ENCODE measurements at places on chromosomes 7 and 10.
A peak's percentile ranks its signal among the peaks of the same experiment; 100 is the strongest.

GRCh38 chr10:114061789-114062188, 18.1 kb downstream of the ADRB1 start:
- no peak for DNase-seq

GRCh38 chr10:79320820-79321493, 26.3 kb upstream of the PPIF start:
- DNase-seq = no peak

DNA sequence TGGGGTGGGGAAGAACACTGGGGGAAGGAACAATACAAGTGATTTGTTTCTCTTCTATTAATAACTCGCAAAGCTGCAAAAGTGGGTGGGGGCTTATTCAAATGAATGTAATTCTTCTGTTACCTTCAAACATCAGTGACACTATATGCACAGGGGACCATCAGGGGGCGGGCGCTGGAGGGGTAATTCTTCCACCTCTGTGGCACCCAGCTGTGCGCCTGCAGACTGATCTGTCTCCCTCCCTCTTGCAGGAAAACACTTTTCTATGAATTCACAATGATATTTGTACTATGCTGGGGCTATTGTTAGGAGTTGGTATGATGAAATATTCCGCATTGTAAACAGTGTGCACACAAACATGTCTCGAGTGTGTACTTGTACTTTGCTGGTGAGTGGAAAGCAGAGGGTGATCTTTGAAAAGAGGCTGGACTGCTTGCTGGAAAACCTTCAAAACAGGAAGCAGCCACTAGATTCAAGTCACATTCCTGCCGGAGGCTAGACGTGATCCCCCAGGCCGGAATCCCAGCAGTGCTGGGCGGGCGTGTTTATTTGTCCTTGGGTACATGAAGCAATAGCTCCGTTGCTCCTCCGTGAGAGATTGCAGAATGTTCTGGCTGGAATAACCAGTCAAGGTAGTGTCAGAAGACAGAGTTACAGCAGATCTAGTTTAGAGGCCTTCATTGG, 15.8 kb upstream of the BNIP3 start:
- DNase-seq = no peak

- no peak for DNase-seq
Measured at GRCh38 chr7:35658606-35659201, 36.2 kb downstream of the HERPUD2 start.

- DNase-seq = no peak
Measured at GRCh38 chr10:17510242-17510908, 56.0 kb upstream of the ST8SIA6 start.

GRCh38 chr7:18497082-18497481, 1.5 kb downstream of the HDAC9 start:
- no peak for DNase-seq

- DNase-seq = no peak
Measured at GRCh38 chr7:156618078-156618779, 22.3 kb upstream of the RNF32 start.

DNA sequence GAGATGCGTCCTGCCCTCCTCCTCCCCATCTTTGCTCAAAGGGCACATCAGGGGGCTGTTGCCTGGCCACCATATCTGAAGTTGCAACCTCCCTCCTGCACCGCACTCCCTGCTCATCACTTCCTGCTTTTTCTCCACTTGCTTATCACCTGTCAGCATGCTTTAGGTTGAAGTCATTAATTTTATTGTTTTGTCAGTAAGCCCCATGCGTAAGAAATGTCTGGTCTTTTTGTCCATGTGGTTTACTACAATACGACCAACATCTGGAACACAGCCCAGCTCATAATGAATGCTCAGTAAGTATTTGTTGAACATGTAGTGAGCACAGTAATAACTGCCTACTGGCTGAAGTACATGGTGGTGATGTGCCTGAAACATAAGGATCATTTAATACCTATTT, 71.6 kb upstream of the GJD4 start:
- DNase-seq = no peak

- no peak for DNase-seq
Measured at GRCh38 chr7:78363866-78364265, 565.3 kb downstream of the PHTF2 start.

GRCh38 chr10:53624722-53625121, 852.1 kb upstream of the MBL2 start:
- no peak for DNase-seq

DNA sequence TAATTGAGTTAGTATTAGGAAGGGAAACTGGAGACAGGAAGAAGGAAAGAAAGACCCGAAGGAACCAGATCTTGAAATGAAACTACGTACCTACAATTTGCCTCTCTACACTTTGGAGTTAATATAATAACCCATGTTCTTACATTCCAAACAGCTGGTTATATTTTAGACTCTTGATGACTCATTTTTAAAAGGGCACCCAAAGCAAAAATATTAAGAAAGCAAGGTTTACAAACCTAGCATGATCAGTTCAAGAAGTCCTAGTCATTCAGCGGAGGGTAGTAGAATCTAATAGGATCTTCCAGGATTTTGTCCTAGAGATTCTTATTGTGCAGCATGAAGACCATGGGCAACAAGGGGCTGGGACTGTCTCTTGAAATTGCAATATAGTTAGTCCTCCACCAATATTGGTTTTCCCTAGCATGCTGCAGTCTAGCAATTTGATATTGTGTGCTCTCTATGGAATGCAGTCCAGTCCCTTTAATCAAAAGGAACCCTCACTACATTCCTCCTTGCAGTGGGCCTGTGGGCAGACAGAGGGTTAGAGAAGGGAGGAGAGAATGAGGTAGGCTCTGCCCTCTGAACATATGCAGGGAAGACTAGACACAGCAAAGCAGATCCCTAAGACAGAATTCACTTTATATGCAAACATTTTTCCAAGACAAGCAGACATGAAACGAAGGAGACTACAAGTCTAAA, 230.3 kb downstream of the INHBA start:
- DNase-seq = no peak

- DNase-seq = no peak
Measured at GRCh38 chr7:17965603-17966002, 25.3 kb upstream of the SNX13 start.

- no peak for DNase-seq
Measured at GRCh38 chr7:100567751-100568175, 5.9 kb downstream of the SAP25 start.

DNA sequence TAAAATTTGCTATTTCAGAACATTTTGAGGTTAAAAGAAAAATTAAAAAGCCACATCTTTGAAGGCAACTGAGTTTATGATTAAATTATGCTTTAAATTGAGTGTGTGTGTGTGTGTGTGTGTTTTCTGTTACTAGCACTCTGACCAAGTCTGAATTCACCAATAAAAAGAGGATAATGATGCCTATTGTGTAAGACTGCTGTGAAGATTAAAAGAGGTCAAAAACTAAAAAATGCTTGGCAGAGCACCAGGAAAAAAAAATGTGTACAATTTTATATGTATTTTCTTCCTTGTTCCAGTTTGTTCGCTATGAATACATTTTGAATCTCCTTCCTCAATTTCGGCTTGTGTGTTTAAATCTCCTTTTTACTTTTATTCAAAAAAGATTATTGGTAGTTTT, 316.6 kb upstream of the MAGI2 start:
- no peak for DNase-seq

- no peak for DNase-seq
Measured at GRCh38 chr7:102432442-102433218, 745 bp upstream of the ORAI2 start.

GRCh38 chr7:24980534-24981170, 674 bp upstream of the OSBPL3 start:
- no peak for DNase-seq

GRCh38 chr10:2798336-2799022, 268.9 kb upstream of the PFKP start:
- DNase-seq = no peak

GRCh38 chr10:133440633-133441285, 13.0 kb upstream of the SCART1 start:
- DNase-seq = no peak

DNA sequence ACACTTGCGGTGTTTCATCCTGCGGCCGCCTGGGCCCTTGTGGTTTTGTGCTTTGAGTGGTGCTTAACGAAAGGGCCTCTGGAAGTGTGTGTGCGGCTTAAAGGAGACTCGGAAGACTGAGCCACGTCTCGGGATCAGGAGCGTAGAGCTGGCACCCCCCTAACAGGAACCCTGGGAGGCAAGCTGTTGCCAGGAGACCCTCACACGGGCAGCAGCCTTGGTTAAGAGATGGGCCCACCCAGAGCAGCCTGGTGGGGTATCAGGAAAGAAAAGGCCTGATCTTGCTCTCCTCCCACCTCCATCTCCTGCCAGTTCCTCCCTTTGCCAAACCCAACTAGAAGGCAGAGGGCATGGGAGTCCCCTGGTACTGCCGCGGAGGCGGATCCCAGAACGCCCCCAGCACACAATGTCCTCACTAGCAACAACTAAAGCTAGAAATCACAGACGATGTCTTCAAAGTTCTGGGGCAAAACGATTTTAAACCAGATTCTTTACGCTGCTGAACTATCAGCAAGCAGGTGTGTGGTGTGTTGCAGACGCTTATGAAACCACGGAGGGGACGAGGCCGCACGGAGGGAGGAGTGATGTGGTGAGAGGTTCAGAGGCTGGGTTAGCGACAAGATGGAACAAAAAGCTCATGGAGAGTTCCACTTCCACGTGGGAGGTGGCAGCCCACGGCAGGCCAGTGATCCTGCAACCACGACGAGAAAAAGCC, 67.0 kb upstream of the INPP5A start:
- DNase-seq = no peak

GRCh38 chr10:35563261-35563891, 41.8 kb upstream of the GJD4 start:
- DNase-seq = peak; percentile 26

DNA sequence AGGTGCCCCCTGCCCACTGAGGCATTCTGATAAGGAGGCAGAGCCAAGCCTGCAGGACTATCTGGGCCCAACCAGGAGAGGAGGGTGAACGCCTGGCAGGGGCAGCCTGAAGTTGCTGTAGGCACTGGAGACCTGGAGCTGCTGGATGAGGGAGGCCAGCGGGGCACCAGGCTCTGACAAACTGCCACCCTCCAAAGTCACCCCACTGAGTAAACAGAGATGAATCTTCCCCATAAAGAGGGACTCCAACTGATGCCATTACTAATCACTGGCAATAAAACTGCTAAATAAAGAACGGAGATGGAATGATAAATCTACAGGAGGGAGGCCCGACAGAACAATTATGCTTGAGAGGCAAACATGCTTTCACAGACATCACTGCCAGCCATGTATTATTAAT, 44.2 kb downstream of the DRGX start:
- DNase-seq = no peak

GRCh38 chr10:58638388-58638787, 125.7 kb downstream of the BICC1 start:
- DNase-seq = no peak

GRCh38 chr7:136555933-136556332, 312.5 kb upstream of the CHRM2 start:
- no peak for DNase-seq

DNA sequence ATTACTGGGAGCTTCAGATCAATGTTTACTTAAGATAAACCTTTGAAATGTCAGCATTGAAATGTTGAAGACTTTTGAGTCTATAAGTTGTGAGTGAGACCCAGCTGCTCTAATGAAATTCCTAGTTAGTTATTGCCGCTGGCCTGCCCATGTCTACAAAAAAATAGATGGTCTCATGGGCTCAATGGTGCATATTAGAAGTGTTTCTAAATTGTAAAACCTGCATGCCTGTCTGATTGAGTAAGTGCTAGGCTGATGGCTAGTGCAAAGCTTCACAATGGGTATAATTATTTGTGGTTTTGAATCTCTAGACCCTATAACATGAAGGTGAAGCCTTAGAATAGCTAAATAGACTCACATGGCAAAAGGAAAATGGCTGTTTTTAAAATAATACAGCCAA, 234.5 kb downstream of the SORCS3 start:
- no peak for DNase-seq

- DNase-seq = no peak
Measured at GRCh38 chr10:100817268-100817839, 72.0 kb downstream of the PAX2 start.

DNA sequence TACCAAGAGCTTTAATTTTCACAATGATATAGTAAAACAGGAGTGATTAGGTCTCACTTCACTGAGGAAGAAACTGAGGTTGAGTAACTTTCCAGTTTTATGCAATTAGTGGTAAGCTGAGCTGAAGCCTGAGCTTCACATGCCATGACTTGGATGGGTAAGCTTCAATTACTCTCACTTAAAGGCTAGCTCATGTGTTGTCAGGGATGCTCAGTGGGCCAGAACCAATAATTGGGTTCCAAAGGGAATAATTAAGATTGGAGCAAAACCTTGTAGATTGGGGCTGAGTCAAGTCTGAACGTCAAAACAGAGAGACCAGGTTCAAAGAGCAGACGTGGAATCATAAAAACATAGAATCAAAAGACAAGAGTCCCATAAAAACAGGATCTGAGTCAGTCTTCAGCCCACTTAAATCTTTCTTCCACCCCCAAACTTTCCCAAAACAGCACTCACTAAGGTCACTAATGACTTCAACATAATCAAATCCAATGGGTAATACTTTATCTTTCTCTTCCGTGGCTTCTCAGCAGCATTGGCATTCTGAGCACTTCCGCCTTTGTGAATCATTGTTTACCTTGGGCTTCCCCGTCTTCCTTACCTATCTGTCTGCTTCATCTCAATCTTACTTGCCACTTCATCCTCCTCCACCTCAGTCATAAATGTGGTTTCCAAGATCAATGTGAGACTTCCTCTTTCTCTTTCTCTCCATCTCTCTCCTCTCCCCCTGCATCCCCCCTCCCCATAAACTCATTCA, 23.0 kb upstream of the EGFR start:
- DNase-seq = no peak

GRCh38 chr10:123909866-123910265, 18.3 kb upstream of the CPXM2 start:
- DNase-seq = no peak

- no peak for DNase-seq
Measured at GRCh38 chr7:81752318-81752714, 17.5 kb downstream of the HGF start.

- DNase-seq = no peak
Measured at GRCh38 chr10:27319752-27320431, 79.3 kb upstream of the ACBD5 start.

GRCh38 chr10:100307684-100308083, 21.2 kb upstream of the BLOC1S2 start:
- no peak for DNase-seq

GRCh38 chr10:125407000-125407502, 246.7 kb upstream of the CTBP2 start:
- no peak for DNase-seq

- DNase-seq = no peak
Measured at GRCh38 chr10:79116368-79116767, 47.6 kb downstream of the ZMIZ1 start.

DNA sequence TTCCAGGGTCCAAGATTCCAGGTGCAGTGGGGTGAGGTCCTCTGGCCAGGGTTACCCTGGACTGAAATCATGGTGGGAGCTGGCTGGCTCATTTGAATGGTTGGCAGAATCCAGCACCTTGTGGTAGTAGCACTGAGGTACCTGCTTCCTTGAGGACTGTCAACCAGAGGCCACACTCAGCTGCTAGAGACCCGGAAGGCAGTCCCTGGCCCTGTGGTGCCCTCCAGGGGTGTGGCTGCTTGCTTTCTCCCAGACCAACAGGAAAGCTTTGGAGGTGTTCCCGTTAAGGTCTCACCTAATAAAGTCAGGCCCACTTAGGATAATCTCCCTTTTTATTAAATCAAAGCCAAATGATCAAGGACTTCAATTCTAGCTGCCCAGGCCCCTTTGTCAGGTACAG, 107.7 kb upstream of the GDF10 start:
- DNase-seq = no peak

- no peak for DNase-seq
Measured at GRCh38 chr7:35700865-35701264, 5.9 kb upstream of the HERPUD2 start.
